ENCODE measurements at places on chromosomes 2 and 18.
A peak's percentile ranks its signal among the peaks of the same experiment; 100 is the strongest.

DNA sequence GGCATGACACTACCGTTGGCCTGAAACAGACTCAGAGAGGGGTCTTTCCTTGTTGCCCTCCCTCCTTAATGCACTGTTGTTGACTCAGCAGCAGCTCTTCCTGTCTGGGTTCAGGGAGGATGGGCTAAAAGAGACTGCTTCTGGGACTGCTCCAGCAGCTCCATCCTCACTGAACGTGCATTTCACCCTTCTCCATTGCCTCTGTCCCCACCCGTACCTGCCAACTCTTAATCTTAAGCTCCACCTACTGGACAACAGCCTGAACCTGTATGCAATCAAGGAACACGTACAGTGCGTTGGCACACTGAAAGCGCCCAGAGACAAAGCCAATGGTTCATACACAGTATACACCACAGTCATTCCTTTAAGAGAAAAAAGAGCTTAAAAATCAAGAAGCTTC, 230.8 kb upstream of the RAB6C start:
- DNase-seq: peak; percentile 15

DNA sequence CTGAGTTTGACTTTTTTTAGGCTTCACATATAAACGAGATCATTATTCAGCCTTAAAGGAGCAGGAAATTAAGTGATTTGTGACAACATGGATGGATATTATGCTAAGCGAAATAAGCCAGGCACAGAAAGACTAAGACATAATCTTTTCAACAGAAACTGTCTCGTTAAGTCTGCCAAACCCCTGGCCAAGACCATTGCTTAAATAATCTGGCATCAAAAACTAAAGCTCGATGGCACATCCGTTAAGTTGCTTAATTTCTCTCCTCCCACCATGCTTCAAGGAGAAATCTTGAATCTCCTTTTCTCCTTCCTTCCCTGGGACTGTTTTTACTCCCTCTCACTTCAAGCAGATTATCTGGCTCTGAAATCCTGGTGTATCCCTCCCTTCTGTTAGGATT, 140.3 kb downstream of the GALNT14 start:
- no peak for DNase-seq

DNA sequence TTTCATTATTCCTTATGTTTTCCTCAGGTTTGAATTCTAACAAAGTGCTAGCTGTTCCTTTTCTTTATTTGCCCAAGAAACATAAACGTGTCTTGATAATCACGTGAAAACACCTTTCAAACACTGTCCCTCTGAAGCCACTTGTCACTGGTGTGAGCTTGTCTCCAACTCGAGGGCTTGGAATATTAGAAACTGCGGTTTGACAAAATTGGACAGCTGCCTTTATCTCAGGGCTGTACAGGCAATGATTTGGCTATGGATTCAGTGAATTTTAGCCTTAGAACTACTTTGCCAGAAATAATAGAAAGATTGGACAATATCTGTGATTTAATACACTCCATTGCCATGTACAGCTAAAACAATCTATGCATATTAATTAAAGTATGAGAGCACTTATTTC, 763.0 kb upstream of the ACVR2A start:
- DNase-seq: no peak

DNA sequence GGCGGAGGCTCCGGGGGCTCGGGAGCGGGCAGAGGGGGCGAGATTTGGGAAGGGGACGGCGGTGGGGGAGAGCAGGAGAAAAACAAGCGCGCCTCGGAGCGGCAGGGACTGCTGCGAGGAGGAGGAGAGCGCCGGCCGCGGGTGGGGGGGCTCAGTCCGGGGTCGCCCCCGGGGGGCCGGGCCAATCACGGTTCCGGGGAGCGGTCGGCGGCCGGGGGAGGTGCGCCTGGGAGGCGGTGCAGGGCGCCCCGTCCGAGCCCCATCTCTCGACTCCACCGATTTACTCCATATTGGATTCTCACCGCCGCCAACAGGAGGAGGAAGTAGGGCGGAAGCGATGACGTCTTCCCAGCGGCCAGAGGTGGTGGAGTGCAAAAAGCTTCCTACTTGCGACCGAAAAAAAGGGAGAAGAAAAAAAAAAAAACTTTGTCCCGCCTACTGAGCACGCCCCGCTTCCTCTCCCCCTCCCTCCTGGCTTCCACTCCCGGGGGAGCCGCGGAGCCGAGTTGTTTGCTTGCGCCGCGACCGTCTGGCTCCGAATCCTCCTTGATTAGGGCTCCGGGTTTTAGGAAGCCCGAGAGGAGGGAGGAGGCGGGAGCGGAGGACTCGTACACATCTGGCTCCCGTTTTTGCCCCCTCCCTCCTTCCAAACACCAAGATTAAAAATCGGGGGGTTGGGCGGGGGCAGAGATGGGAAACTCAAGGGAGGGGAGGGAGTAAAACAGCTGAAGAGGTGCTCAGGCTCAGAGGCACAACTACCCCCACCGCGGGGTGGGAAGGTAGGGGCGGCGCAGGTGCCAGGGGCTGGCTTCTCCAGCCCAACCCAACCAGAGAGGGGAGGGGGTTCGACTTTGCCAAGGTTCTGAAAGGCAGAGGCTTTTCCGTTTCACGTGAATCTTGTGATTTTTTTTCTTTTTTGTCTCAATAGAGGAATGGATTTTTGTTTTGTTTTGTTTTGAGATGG, at the start of gene SPRED2:
SPRED2 (minus strand) TSS at position 373 of the 964 bp plus-strand sequence. CDS start 612 bp downstream, outside the sequence.
- peak; percentile 96 for DNase-seq

DNA sequence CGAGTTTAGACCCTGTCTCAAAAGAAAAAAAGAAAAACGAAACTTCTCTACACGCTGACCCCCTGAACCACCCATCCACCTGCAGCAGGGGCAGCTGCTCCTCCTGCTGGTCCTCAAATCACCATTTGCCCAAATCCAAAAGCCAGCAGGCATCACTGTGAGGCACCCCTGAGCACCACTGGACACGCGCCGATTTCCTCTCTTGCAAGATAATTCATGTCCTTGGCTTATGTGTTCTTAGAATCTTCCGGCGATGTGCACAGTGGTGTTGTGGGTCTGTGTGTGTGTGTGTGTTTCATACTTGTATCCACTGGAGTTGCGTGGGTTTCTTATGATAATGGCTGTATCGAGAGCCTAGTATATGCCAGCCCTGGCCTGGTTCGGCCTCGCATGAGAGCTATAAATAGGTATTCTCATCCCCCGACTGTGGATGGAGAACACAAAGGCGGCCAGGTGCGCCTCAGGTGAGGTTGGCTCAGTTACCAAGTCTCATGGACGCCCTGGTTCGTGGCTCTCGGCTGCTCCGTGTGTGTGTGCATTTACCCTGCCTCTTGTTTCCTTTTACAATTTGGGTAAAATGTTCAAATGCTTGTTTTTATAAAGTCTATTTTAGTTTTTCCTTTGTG, 235.5 kb downstream of the HDAC4 start:
- DNase-seq: no peak

DNA sequence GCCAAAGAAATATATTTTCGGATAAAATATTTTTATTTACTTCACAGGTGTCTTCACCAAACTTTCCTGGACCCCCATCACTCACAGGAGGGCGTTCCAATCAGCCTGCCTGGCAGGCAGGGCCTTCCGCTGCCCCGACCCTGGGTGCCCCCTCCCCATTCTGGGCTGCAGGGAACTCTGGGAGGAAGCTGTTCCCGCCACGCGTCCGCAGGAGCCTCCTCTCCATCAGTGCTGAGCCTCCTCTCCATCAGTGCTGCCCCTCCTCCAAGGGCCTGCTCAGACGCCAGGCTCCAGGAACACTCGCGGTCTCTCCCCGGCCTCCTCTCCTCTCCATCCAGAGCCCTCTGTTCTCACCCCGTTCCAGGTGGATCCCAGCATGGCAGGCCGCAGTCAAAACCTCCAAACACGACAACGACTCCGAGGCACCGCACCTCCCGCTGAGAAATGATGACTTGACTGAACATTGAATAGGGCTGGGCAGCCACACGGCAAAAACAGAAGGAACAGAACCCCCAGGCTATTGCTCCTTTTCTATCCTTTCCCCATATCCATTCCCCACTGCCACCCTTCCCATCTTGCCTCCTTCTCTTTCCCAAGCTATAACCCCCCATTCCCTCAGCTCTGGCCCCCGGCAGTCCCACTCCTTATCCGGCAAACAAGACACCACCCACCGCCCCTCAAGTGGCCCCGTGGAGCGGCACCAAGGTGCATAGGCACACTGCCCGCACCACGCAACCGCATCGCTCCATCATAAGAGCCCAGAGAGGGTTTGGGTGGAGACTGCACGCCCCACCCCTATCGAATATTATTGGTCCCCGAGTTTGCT, 268.6 kb upstream of the RAB6C start:
- no peak for DNase-seq

DNA sequence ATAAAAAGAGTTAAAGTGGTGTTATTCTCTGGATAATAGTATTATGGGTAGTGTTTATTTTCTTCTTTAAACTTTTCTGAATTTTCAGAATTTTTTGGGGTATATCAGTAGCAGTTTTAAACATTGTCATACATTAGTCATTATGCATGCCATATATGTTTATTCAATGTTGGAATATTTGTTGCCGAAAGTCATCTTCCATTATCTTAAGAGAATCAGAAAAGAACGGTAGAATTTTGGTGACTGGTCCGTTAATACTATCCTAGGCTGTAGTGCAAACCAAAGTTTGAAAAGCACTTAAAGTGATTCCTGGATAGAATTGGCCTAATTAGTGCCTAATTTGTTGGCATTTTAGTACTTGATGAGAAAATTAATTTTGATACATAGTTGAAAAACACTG, 244.1 kb downstream of the PHLPP1 start:
- DNase-seq: no peak

GRCh38 chr2:241187918-241188234, 601 bp upstream of the ANO7 start:
- no peak for DNase-seq

GRCh38 chr2:45439788-45440773, 171.0 kb downstream of the SRBD1 start:
- no peak for DNase-seq

DNA sequence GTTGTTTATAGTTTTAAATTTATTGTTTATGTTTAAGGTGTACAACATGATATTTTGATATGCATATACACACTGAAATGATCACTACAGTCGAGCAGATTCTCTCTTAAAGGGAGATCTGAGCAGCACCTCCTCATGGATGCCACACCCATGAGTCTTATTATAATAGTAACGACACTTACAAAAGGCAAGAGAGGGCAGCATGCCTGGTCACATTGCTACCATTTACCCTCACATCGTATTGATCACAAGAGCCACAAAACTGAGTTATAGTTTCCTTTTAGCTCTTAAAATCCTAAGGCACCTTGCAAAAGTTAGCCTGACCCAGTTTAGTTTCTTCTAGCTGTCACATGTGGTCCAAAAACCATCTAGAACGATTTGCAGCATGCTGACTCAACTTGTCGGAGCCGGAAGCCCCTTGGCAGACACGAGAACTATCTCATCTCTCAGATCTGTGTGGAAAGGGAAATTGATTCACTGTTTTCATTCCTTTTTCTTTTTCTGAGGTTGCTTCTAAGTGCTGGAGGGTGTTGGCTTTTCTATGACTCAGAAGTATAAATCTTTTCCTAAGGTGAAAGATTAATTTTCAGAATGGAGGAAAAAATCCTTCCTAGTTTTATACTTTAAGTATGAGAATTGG, 85.3 kb downstream of the CDC42EP3 start:
- DNase-seq: peak; percentile 54
